ENCODE measurements at places on chromosomes 13 and 19.
A peak's percentile ranks its signal among the peaks of the same experiment; 100 is the strongest.

DNA sequence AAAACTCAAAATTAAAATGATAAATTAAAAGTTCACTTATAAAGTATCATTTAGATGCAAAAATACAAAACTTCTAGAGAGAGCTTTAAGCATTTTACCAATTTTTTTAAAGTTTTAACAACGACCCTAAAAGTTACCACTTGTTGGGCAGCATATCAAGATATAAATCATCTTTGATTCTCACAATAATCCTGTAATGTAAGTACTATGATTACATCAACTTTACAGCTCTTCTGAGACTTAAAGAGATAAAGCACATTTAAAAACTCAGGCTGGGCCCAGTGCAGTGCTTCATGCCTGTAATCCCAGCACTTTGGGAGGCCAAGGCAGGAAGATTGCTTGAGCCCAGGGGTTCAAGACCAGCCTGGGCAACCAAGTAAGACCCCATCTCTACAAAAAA is 202.7 kb upstream of the GPC6 start:
- no peak for DNase-seq

- no peak for DNase-seq
Measured at GRCh38 chr19:38224014-38224862, at the start of gene DPF1. Gene DPF1 (minus strand): TSS chr19:38224222. CDS start chr19:38224142, 80 bp downstream.

- DNase-seq: no peak
Measured at GRCh38 chr13:110560601-110561343, 750 bp downstream of the RAB20 start.

DNA sequence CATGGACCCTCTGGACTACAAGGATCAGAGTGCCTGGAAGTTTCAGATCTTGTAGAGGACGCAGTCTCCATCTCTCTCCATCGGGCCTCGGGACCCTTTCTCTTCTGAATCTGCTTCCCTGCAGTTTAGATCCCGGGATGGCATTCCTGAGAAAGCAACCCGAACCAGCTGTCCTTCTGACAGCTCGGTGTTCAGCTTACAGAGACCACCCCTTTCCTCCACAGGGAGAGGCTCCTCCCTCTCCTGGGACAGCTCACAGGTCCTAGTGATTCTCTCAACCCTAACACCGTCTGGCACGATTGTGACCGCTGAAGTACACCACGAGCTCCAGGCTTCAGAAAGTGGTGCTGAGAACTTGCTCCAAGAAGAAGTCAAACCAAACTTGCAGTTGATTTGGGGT is 18.2 kb downstream of the CRX start:
- DNase-seq: no peak

DNA sequence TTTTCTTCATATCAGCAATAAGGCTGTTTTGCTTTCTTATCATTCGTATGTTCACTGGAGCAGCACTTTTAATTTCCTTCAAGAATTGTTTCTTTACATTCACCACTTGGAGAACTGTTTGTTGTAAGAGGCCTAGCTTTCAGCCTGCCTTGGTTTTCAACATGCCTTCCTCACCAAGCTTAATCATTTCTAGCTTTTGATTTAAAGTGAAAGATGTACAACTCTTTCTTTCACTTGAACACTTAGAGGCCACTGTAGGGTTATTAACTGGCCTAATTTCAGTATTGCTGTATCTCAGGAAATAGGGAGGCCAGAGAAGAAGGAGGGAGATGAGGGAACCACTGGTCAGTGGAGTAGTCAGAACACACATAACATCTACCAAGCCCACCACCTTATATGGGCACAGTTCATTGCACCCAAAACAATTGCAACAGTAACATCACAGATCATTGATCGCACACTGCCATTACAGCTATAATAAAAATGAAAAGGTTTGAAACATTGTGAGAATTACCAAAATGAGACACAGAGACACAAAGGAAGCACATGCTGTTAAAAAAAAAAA is 181.4 kb upstream of the TUBA3C start:
- DNase-seq: no peak

- no peak for DNase-seq
Measured at GRCh38 chr13:33274264-33274663, 11.3 kb downstream of the STARD13 start.

GRCh38 chr19:2273356-2274184 is 8.4 kb downstream of the PEAK3 start:
- DNase-seq: peak; percentile 65

DNA sequence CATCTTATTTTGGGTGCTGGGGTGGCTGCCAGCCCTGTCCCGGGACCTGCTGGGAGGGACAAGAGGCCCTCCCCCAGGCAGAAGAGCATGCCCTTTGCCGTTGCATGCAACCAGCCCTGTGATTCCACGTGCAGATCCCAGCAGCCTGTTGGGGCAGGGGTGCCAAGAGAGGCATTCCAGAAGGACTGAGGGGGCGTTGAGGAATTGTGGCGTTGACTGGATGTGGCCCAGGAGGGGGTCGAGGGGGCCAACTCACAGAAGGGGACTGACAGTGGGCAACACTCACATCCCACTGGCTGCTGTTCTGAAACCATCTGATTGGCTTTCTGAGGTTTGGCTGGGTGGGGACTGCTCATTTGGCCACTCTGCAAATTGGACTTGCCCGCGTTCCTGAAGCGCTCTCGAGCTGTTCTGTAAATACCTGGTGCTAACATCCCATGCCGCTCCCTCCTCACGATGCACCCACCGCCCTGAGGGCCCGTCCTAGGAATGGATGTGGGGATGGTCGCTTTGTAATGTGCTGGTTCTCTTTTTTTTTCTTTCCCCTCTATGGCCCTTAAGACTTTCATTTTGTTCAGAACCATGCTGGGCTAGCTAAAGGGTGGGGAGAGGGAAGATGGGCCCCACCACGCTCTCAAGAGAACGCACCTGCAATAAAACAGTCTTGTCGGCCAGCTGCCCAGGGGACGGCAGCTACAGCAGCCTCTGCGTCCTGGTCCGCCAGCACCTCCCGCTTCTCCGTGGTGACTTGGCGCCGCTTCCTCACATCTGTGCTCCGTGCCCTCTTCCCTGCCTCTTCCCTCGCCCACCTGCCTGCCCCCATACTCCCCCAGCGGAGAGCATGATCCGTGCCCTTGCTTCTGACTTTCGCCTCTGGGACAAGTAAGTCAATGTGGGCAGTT is 8.6 kb downstream of the CALM3 start:
- DNase-seq: no peak

DNA sequence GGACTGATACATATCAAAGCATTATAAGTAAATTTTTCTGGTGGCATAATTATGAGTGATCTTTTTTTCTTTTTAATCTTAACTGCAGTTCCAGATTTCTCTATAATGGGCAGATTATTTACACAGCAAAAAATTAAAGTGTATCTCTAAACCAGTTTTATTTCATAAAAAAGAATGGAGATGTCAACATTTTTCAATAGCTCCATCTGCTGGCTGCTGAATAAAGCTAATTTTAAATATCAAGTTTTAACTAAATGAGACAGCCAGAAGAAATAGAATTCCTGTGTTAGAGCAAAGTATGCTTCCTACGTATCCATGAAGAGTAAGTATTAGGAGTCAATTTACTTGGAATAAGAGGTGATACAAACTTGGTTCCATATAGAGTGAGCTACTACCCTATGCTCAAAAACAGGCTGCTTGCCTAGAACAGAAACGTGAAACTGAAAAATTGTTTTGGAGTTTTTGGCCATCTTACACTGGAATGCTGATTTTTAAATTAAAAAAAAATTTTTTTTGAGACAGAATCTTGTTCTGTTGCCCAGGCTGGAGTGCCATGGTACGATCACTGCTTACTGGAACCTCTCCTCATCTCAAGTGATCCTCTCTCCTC is 5.0 kb upstream of the PDS5B start:
- DNase-seq: no peak

GRCh38 chr19:38079926-38080380 is 144.1 kb downstream of the DPF1 start:
- DNase-seq: no peak

GRCh38 chr19:34481861-34482379 is 362 bp downstream of the WTIP start:
- DNase-seq: no peak

DNA sequence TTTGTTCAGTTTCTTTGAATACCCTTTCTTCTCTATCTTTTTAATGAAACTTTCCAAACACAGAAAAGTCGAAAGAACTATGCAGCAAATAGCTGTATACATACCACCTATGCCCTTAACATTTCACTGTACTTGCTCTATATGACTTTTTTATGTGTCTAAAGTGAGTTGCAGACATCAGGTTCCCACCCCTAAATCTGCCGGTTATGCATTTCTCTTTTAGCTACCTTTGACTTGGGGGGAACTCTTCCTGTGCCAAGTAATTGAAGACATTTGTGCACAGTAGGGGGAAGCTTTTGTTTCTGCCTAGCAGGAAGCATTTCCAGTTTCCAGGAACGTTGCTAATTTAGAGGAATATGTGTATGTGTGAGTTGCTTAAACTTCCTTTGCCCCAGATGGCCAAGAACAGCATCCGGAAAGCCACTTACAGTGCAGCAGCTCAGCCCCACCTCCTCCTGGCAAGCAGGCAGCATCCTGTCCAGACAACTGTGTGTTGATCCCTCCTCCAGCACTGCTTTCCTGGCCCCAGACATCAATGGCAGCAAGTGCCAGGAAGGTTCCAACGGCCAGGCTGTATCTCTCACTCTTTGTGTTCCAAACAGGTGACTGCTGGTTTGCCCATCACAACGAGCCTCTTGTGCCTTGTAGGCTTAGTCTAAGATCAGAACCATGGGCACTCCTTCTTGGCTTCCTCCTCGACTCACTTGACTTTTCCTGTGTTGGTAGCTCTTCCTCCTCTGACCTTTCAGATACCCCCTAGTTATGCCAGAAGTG is 14.7 kb upstream of the GRAMD1A start:
- DNase-seq: peak; percentile 49

- no peak for DNase-seq
Measured at GRCh38 chr19:17943274-17944221, 10.7 kb downstream of the CCDC124 start.

GRCh38 chr13:75345193-75345592 is 136.8 kb downstream of the TBC1D4 start:
- DNase-seq: no peak

- DNase-seq: no peak
Measured at GRCh38 chr19:9620842-9621155, 233 bp downstream of the ZNF561 start.

- no peak for DNase-seq
Measured at GRCh38 chr13:45332036-45332830, 8.8 kb downstream of the TPT1 start.

GRCh38 chr19:46812977-46813838 is 24.8 kb upstream of the SLC1A5 start:
- no peak for DNase-seq

GRCh38 chr13:92941167-92941566 is 285.4 kb upstream of the GPC6 start:
- DNase-seq: no peak

GRCh38 chr13:107586216-107586615 is 629.1 kb downstream of the LIG4 start:
- no peak for DNase-seq

- no peak for DNase-seq
Measured at GRCh38 chr13:75073786-75074185, 408.2 kb downstream of the TBC1D4 start.

- no peak for DNase-seq
Measured at GRCh38 chr19:10061717-10062310, 24.3 kb upstream of the SHFL start.

GRCh38 chr13:74288361-74288911 is 154.2 kb upstream of the KLF12 start:
- DNase-seq: no peak

DNA sequence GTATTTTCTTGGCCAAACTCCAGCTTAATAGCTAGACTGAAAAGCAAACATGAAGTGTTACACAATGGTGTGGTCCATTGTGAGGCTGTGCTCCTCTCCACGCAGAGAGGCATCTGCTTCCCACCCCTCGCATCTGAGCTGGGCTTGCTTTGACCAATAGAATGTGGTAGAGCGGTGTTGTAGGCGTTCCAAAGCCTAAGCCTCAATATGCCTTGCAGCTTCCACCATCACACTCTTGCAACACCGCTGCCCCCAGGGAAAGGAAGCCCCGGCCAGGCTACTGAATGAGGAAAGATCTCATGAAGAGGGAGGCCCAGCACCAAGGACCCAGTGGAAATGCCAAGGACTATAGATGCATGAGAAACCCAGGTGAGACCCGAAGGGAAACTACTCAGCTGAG is 9.4 kb downstream of the FLT1 start:
- no peak for DNase-seq

DNA sequence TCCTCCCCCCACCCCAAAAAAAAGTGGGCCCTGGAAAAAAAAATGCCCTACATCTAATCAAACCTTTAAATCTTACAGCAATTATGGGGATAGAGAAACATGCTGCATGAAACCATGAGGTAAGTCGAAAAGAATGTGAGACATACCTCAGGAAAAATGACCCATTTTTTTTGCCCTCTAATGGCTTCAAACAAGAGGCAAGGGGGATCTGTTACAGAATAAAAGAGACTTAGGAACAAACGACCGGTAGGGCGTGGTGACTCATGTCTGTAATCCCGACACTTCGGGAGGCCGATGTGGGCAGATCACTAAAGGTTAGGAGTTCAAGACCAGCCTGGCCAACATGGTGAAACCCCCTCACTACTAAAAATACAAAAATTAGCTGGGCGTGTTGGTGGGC is 8.4 kb downstream of the RGL3 start:
- DNase-seq: no peak

DNA sequence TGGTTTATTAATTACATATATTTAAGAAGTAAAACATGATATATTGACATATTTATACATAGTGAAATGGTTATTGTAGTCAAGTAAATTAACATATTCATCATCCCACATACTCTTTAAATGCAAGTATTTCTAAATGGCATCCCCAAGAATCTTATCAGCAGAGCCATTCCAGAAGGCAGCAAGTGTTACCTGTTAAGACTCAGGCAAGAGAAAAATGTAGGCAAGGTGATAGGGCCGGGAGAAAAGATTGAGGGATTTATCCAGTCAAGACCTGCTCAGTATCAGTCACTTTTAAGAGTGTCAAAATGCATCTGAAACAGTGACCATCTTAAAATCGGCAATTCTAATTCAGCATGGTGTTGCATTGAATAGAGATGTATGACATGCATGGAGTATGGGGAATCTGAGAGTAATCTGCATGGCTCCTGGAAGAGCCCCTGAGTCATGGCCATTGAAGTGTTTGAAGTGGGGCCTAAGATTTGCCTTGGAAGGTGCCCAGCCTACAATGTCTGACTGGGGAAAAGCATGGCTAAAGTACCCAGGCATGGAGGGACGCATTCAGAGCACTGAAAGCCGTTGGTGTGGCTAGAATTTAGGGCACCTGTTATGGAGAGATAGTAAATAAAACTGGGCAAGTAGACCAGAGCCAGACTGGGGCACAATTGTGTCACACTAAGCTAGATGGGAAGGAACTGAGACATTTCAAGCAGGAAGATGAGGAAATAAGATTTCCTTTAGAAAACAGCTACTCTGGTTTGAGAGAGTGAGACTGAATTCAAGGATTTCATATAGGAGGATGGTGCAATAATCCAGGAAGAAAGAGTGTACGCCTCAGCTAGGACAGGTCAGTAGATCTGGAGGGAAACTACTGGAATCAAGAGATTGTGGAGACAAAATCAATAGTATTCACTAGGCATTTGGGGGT is 25.0 kb upstream of the C1QTNF9B start:
- no peak for DNase-seq

DNA sequence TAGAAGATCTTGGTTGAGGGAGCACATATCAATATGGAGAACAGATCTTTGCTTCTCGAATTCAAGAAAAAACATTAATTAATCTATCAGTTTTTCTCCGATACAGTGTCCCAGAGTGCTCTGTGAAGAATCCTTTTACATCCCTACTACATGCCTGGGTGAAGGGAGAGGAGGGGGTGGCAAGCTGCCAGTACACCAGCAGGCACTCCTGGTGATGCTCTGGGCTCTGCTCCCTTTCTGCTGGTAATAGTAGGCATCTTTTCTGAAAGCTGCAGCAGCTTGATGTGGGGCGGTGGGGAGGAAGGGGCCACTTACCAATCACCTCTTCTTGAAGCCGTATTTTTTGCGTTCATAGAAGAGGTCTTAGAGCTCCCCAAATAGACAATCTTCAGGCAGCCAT is 30.7 kb downstream of the PBX4 start:
- no peak for DNase-seq
